Activated CD4-positive, alpha-beta T cell treated with anti-CD3 and anti-CD28 coated beads, Interleukin-2, amount 50 U/mL, for 4 hours (primary cell): ENCODE measurements at places on chromosomes 2 and 18.

- no peak for DNase-seq
Observed at GRCh38 chr2:62141142-62141740, 54.7 kb upstream of the B3GNT2 start.

DNA sequence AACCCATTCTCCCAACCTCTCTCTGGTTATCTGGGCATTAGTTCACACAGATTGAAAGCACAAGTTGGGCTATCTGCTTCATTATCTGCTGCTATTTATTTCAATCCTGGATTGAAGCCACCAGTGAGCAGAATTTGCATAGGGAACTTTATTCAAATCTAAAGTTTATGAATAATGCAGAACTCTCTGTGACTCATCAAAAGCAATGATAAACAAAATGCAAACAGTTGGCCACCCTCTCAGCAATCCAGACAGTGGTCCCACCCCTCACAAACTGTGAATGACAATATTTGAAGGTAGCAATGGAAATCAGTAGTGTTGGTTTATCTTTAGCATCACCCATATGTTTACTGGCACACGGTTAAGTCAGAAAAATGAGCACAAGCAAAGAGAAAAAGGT is 106.8 kb upstream of the TMEM178A start:
- DNase-seq: no peak

- DNase-seq: no peak
Observed at GRCh38 chr18:56841836-56842235, 190.7 kb downstream of the WDR7 start.

- no peak for DNase-seq
Observed at GRCh38 chr18:11974741-11975325, 6.5 kb upstream of the IMPA2 start.

- no peak for DNase-seq
Observed at GRCh38 chr18:29459972-29460371, 1283.0 kb upstream of the CDH2 start.

- no peak for DNase-seq
Observed at GRCh38 chr18:3985664-3986063, 469.4 kb downstream of the DLGAP1 start.

DNA sequence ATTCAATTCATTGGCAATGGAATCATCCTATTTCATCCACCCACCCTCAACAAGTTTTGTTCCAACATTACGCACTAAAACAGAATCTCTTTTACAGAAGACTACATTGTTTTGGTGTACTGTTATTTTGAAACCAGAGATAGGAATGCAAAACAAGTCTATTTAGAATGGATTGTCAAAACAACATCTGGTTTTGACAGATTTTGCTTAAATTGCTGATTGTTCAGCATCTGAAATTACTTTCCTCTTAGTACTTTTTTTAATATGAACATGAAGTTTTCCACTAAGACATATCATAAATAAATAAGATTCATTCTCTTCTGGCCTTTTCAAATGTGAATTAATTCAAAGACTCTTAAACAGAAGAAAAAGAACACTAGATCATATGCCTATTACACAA is 323.9 kb upstream of the TFPI start:
- no peak for DNase-seq

- no peak for DNase-seq
Observed at GRCh38 chr18:40216856-40217255, 1738.2 kb upstream of the PIK3C3 start.

GRCh38 chr2:54722641-54723040 is 821 bp upstream of the EML6 start:
- DNase-seq: no peak

DNA sequence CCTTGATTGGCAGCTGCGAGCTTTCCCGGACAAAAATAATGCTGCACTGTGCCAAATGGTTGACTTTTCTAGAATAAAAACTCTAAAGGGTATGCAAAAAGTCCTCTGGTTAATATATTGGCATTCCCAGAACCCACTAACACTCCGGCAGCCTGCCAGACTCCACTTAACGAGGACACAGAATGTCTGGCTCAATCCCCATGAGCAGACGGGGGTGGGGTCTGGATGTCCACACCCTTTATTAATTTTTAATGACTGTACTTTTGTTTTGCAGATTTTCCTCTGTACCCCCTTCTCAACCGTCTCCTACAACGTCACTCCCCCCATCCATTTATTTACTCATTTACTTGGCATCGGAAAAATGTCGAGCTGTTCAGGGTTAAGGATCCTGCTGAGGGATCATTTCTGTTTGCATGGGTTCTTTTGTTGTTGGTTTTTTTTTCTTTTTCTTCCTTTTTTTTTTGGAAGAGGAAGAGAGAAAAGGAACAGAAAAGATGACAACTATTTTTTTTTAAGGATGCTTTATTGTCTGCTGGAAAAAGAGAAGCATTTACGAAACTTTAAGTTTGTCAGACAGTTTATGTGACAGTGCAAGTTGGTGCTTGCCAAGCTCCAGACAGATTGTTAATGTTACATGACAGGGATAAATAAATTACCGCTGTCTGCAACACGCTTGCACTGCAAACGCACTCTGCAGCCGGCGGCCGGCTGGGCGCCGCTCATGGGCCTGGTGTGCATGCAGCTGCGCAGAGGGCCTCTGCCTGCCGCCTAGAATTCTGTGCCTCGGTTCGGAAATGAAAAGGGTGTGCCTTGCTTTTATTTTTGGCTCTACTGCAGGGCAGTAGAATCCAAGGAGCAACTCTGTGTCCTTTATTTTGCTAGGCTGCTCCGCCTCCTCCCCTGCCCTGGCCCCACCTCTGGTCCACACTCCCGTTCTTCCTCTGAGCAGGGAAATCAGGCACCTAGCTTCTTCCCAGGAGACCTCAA is 3.6 kb downstream of the LDLRAD4 start:
- DNase-seq: no peak

- no peak for DNase-seq
Observed at GRCh38 chr2:46320141-46320567, 22.9 kb downstream of the EPAS1 start.

- no peak for DNase-seq
Observed at GRCh38 chr2:43298500-43298899, 72.1 kb upstream of the ZFP36L2 start.

DNA sequence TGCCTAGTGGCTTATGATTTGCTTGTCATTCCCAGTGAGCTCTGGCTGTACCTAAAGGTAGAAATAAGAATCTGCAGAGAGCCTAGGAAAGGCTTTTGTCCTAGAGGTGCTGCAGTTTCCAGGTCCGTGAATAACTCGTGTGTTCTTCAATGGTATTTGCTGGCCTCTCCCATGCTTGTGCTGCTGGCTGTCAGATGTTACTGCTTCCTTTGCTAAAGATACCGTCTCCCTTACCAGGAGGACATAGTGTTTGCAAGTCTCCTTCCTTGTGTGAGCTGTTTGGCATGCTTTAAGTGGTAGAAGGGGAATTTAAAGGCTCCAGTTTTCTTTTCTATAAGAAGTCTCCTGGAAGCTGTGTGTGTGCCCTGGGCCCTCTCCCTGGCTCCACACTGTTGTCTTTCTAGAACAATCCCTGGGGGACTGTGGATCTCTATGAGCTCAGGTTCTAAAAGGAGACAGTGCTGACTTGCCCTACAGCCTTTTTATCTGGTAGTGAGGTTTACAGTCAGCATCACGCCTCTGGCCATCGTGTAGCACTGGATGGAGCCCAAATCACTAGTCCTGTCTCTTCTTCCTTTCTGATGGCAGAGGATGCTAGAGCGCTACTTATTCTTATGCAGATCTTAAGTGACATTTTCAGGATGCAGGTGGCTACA is 65.8 kb downstream of the RNF144A start:
- no peak for DNase-seq

DNA sequence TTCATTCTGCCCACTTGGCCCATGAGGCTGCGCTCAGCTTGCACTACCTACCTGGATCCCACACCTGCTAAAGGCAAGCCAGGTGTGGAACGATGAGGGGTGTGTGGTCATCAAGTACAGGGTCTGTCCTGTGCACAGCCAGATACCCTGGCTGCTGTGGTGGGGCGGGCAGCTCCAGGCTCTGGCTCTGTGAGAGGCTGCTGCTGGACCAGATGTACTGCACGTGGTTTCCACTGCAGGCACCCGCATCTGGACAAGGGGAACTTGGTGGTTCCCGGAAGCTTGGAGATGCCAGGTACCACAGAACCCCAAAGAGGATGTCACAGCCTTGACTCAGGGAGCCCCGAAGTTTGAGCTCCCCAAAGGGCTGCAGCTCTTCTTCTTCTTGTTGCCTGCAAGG is 68.1 kb upstream of the ZNF804A start:
- DNase-seq: no peak

GRCh38 chr2:54081574-54081973 is 33.8 kb upstream of the ACYP2 start:
- DNase-seq: no peak

DNA sequence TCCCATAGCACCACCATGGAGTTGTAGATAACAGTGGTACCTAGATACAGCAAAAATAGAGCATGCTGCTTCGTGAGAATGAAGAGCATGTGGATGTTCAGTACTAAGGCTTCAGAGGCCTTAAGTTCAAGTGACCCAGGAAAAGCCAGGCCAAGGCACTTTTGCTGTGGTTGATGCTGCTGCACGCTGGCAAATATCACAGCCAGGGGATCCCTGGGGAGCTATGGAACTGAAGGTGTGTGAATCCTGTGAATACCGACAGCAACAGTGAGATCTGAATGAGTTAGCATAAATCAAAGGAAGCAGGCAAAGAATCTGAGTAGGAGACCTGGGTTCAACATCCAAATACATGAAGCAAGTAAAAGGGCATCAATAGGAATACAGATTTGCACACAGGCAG is 158.6 kb upstream of the THUMPD2 start:
- DNase-seq: no peak

GRCh38 chr18:79876497-79876896 is 75.0 kb downstream of the SLC66A2 start:
- no peak for DNase-seq

DNA sequence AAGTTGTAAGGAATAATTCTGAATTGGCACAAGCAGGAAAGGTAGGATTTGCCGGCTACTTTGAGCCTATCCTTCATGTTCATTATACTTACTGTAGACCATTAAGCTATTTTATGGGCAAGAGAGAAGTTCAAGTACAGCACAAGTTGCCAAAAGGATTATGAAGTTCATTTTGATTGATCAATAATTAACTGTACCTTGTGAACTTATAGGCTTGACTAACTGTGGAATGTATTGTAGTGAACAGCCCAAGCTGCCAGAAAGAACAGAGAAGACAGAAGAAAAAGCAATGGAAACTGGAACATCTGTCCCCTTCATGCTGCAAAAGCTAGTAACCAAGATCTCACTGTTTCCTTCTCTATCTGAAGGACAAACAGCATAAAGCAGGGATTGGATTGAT is 810.1 kb upstream of the ZEB2 start:
- DNase-seq: no peak

GRCh38 chr2:86002375-86002774 is 103.3 kb downstream of the POLR1A start:
- DNase-seq: no peak

- DNase-seq: no peak
Observed at GRCh38 chr2:74708883-74709282, 54.8 kb downstream of the SEMA4F start.

GRCh38 chr2:185645529-185645928 is 93.1 kb upstream of the FSIP2 start:
- DNase-seq: no peak

- no peak for DNase-seq
Observed at GRCh38 chr2:219215871-219216534, 2.8 kb downstream of the ABCB6 start.

DNA sequence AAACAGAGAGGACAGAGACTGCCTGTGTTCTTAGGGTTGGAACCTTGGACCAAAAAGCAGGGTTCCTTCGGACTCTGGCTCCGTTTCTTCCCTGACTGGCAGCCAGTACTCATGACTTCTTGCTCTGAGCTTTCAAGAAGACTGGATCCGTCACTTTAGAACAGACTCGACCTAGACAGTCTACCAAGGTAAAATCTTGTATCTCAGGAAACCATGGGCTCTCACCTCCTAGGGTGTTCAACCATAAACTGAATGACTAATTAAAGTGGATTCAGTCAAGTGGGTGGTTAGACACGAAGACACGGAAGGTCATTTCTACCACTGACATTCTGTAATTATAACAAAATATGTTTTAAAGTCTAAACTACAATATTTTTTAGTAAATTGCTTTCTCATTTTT is 153.8 kb upstream of the SLC39A10 start:
- no peak for DNase-seq

GRCh38 chr2:132730611-132731010 is 60.6 kb upstream of the LYPD1 start:
- DNase-seq: no peak

DNA sequence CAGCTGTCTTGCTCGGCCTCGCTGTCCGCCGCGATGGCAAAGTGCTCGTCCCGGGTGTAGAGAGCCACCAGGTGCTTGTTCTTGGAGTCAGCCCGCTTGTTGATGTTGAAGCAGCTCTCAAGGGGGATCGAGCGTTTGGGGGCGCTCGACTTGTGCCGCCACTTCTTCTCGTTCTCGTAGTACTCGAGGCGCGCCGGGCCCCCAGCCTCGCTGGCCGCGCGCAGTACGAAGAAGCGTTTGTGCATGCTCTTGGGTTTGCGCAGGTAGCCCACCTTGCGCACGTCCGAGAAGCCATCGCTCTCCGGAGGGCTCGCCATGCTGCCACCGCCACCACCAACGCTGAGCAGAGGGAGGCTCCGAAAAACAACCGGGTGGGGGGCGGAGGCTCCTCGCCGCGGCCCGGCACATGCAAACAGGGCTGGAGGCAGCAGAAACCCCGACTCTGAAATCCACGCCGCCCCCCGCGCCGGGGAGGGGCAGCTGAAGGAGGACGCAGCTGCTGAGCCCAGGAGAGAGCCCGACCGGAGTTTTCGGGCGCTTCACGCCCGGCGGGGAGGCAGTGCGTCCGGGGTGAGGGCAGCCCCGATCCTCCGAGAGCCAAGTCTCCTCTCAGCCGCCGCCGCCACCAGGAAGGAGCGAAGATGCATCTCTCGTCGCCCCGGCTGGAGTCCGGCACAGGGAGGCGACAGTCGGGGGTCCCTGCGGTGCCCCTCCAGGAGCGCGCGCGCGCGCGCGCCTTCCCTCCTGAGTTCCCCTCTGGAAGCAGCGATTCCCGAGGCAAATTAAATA is 1.0 kb downstream of the IRS1 start:
- peak; percentile 36 for DNase-seq

DNA sequence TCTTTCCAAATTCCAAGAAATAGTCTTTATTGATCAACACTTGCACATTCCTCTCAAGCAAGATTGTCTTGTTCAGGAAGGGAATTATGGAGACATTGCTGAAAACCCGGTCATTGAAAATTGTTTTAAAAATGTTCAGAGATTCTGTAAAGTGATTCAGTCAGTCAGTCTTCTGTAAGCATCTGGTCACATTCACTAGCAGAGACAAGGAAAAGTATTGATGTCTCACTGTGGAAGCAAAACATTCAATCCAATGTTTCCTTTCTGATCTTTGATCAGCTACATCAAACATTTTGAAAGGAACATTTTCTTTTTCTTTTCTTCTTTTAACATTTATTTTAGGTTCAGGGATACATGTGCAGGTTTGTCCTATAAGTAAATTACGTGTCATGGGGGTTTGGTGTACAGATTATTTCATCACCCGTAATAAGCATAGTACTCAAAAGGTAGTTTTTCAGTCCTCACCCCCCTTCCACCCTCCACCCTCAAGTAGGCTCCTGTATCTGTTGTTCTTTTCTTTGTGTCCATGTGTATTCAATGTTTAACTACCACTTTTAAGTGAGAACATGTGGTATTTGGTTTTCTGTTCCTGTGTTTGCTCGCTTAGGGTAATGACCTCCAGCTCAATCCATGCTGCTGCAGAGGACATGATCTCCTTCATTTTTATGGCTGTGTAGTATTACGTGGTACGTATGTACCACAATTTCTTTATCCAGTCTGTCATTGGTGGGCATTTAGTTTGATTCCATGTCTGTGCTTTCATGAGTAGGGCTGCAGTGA is 61.2 kb downstream of the CTNNA2 start:
- no peak for DNase-seq
